Psoas muscle (tissue), 8 donors: ENCODE measurements at places on chromosomes 7 and 10. TPM values are rescaled to one million over a fixed set of nuclear protein-coding genes. Genes with fewer than 3 reads are reported as not detected.
A peak's percentile ranks its signal among the peaks of the same experiment; 100 is the strongest.

GRCh38 chr10:62689712-62690111 lies 114.8 kb upstream of the ADO start:
- H3K27me3 ChIP-seq, result no peaks in the 10 kb centered on the region
- H3K36me3 ChIP-seq, result no peaks in the 10 kb centered on the region
- H3K27ac ChIP-seq, result no peak overlapping the region

- no peak for DNase-seq
- H3K36me3 ChIP-seq, result peaks cover 63% of the 10 kb centered on the region
- H3K4me3 ChIP-seq, result no peak overlapping the region
- H3K4me1 ChIP-seq, result peaks cover 20% of the 10 kb centered on the region
- H3K27ac ChIP-seq, result no peak overlapping the region
These were observed 37.0 kb downstream of the AGAP3 start for GRCh38 chr7:151123158-151123821.

- H3K27me3 ChIP-seq, result no peaks in the 10 kb centered on the region
- no peaks in the 10 kb centered on the region for H3K36me3 ChIP-seq
These were observed 29.4 kb upstream of the C10orf71 start for GRCh38 chr10:49269523-49269922.

DNA sequence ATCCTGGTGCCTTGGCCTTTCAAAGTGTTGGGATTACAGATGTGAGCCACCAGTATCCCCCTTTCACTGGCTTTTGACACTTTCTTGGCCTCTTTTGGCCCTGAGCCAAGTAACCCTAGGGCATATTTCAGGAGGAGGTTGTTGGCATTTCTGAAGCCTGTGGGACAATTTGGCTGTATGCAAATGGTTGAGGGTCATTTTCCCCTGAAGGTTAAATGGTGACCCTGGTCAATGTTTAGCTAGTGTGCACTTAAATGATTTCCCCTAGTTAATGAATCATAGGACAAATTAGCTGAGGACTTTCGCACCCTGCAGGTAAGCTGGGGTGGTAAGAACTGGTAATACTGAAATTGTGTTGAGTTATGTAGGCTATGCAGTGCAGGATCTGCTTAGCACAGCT lies 660.5 kb downstream of the LRMDA start:
- H3K36me3 ChIP-seq, result no peaks in the 10 kb centered on the region
- peaks cover 8% of the 10 kb centered on the region for H3K4me1 ChIP-seq
- no peak overlapping the region for H3K4me3 ChIP-seq
- no peak overlapping the region for H3K27ac ChIP-seq

- H3K27ac ChIP-seq, result no peak overlapping the region
- H3K4me1 ChIP-seq, result no peaks in the 10 kb centered on the region
- H3K36me3 ChIP-seq, result no peaks in the 10 kb centered on the region
- no peak overlapping the region for H3K4me3 ChIP-seq
These were observed 74.2 kb downstream of the CUL2 start for GRCh38 chr10:35015843-35016408.

Gene PRTFDC1
- 0.84 TPM for total RNA-seq

Gene AKR1C8
- total RNA-seq, result not detected

DNA sequence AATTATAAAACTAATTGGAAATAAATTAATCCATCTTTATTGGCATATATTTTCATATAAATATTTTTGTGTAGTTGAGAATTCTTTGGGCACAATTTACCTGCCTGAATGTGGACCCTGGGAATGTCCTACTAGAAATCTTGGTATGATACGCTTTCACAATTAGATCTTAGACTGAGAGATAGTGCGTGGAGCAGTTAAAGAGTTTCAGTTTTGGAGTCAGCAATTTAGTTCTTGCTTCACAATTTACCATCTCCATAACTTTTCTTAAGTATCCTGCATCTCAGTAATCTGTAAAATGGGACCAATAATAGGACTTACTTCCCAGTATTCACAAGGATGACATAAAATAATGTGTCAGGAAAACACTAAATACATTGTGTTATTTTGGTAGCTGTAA lies 2.0 kb downstream of the MTPN start:
- no peak overlapping the region for H3K27ac ChIP-seq
- peaks cover 50% of the 10 kb centered on the region for H3K4me1 ChIP-seq
- H3K4me3 ChIP-seq, result peak overlapping the region; percentile 93
- peaks cover 13% of the 10 kb centered on the region for H3K36me3 ChIP-seq
- H3K27me3 ChIP-seq, result no peaks in the 10 kb centered on the region

Gene FRMD4A
- 6.2 TPM for total RNA-seq

Gene SPAM1
- total RNA-seq, result not detected

DNA sequence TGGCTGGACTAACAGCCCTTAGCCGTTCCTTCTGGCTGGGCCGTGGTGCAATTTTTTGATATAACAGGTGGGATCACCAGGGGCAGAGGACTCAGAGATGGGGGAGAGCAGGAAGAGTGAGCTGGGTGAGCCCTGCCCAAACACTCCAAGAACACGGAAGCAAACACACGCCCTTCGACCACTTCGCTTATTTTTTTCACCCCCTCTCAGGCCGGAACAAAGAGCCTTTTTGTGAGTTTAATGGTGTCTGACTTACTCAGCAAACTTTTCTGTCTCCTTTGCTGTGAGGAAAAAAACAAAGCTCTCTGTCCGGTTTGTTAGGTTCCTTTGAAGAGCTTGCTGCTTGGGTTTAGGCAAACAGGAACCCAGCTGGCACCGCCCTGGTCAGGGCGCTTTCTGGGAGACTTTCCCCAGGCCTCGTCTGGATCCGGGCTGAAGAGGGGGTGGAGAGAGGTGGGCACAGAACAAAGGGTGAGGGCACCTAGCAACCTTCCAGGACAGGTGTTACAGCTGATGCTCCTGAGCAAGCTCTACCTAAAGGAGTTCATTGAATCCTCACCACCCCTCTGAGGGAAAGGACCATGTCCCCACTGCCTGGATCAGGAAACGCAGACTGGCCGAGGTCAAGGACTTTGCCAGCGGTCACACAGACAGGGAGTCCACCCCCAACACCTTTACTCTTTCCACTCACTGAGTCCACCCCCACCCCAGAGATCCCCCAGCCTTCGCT lies 23.3 kb downstream of the CALML3 start:
- DNase-seq, result peak; percentile 9
- H3K4me3 ChIP-seq, result peak overlapping the region; percentile 36
- H3K27me3 ChIP-seq, result no peaks in the 10 kb centered on the region
- H3K36me3 ChIP-seq, result no peaks in the 10 kb centered on the region

DNA sequence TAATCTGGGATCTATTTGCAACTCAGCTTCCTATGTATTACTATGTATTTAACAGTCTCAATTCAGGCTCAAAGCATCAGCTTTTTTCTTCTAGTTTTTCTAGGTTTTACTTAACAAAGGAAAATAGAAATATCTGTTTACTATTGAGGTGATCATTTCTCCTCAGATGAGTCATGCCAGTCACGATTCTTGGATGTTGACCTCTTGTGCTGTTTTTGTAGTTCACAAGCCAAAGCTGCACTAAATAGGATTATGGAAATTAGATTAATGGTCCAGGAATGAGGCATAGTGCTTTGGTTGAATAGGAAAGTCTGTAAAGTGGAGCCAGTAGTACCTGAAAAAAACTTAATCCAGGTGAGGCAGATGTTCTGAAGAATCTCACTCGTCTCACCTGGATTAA lies 198.3 kb upstream of the KAT6B start:
- no peak overlapping the region for H3K4me3 ChIP-seq
- no peak overlapping the region for H3K27ac ChIP-seq
- no peaks in the 10 kb centered on the region for H3K27me3 ChIP-seq
- DNase-seq, result no peak
- H3K36me3 ChIP-seq, result no peaks in the 10 kb centered on the region
- H3K4me1 ChIP-seq, result no peaks in the 10 kb centered on the region

Gene NUTM2E
- total RNA-seq, result not detected

DNA sequence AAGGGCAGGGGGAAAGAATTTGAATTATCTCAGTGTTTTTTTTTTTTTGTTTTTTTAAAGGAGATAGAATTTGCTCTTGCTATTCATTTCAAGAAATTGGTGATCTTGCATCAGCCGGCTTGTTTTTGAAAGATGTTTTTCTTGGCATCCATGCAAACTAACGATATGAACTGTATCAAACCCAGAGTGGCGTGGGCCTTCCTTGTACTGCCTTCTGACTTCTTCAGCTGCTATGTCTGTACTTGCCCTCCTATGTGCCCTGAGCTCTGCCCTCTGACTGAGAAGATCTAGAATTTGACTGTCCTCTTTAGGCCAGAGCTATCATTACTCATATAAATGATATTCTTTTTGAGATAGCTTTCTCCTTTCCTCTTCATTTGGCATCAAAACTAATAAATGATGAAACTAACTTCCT lies 183.1 kb downstream of the EXOC4 start:
- H3K4me1 ChIP-seq, result peaks cover 6% of the 10 kb centered on the region
- H3K36me3 ChIP-seq, result no peaks in the 10 kb centered on the region
- no peak overlapping the region for H3K4me3 ChIP-seq
- DNase-seq, result no peak

GRCh38 chr7:48887500-48887899 lies 36.8 kb upstream of the CDC14C start:
- DNase-seq, result peak; percentile 23
- H3K4me1 ChIP-seq, result no peaks in the 10 kb centered on the region
- no peaks in the 10 kb centered on the region for H3K27me3 ChIP-seq
- no peaks in the 10 kb centered on the region for H3K36me3 ChIP-seq
- no peak overlapping the region for H3K27ac ChIP-seq

- H3K27ac ChIP-seq, result no peak overlapping the region
- DNase-seq, result no peak
- no peak overlapping the region for H3K4me3 ChIP-seq
- no peaks in the 10 kb centered on the region for H3K36me3 ChIP-seq
These were observed 145.8 kb upstream of the LRRN3 start for GRCh38 chr7:110944966-110945644.

GRCh38 chr10:3684891-3685290 lies 100.1 kb downstream of the KLF6 start:
- H3K27me3 ChIP-seq, result no peaks in the 10 kb centered on the region
- no peaks in the 10 kb centered on the region for H3K4me1 ChIP-seq
- H3K27ac ChIP-seq, result no peak overlapping the region
- no peaks in the 10 kb centered on the region for H3K36me3 ChIP-seq

- H3K27me3 ChIP-seq, result no peaks in the 10 kb centered on the region
- H3K36me3 ChIP-seq, result no peaks in the 10 kb centered on the region
- no peak overlapping the region for H3K4me3 ChIP-seq
- no peak for DNase-seq
- H3K27ac ChIP-seq, result no peak overlapping the region
These were observed 6.5 kb upstream of the SNX10 start for GRCh38 chr7:26284995-26285632.

GRCh38 chr7:39688611-39689480 lies 65.5 kb downstream of the RALA start:
- H3K27me3 ChIP-seq, result no peaks in the 10 kb centered on the region
- H3K27ac ChIP-seq, result no peak overlapping the region
- H3K4me3 ChIP-seq, result no peak overlapping the region
- no peak for DNase-seq
- no peaks in the 10 kb centered on the region for H3K4me1 ChIP-seq

- no peak overlapping the region for H3K27ac ChIP-seq
- no peaks in the 10 kb centered on the region for H3K36me3 ChIP-seq
- no peaks in the 10 kb centered on the region for H3K4me1 ChIP-seq
- H3K4me3 ChIP-seq, result no peak overlapping the region
- no peak for DNase-seq
These were observed 242.6 kb downstream of the DNAJB6 start for GRCh38 chr7:157579425-157579824.

Gene CTAGE8
- 0.15 TPM for total RNA-seq

Gene MYO3A
- not detected for total RNA-seq

Gene EGFR
- total RNA-seq, result 39.7 TPM

DNA sequence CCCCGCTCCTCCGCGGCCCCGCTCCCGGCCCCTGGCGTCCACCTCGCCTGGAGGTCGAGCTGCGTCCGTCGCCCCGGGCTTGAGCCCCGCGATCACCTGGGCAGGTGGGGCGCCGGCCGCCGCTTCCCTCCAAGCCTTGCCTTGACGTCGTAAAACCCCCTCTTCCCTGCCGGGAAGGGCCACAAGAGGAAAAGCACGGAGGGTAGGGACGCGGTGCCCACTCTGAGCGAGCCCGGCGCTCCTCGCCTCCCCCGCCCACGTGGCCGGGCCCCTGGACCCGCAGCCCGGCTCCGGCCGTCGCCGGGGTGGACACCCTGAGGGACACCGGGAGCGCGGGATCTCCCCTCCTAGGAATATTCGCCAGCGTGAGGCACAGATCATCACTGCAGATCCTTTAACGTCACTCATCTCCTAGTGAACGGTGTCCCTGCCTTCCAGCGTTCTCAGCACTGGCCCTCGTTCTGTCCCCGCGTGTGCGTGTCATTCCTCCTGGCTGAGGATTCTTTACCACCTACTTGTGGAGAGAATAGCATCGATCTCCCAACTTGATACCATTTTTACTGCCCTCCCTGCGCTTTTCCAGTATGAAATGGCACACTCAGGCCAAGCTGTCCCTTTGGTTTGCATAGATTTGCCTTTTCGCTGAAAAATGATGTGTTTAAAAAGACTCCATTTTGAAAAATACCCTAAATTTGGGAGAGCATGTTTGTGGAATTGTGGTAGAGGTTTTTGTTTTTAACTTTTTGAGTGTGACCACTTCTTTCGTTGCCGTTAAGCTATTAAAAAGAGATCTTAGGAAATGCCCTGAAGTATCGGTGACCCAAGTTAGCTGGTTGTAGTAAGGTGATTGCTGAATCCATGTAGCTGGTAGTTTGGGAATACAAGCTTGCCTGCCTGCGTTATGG lies 649 bp downstream of the ACTR3B start:
- peaks cover 17% of the 10 kb centered on the region for H3K4me1 ChIP-seq
- DNase-seq, result peak; percentile 44
- no peaks in the 10 kb centered on the region for H3K36me3 ChIP-seq
- peak overlapping the region; percentile 96 for H3K27ac ChIP-seq
- H3K27me3 ChIP-seq, result no peaks in the 10 kb centered on the region

- H3K27me3 ChIP-seq, result no peaks in the 10 kb centered on the region
- H3K27ac ChIP-seq, result no peak overlapping the region
- H3K4me1 ChIP-seq, result no peaks in the 10 kb centered on the region
- no peaks in the 10 kb centered on the region for H3K36me3 ChIP-seq
- DNase-seq, result no peak
- H3K4me3 ChIP-seq, result no peak overlapping the region
These were observed 1187.9 kb downstream of the REEP3 start for GRCh38 chr10:64708884-64709681.

DNA sequence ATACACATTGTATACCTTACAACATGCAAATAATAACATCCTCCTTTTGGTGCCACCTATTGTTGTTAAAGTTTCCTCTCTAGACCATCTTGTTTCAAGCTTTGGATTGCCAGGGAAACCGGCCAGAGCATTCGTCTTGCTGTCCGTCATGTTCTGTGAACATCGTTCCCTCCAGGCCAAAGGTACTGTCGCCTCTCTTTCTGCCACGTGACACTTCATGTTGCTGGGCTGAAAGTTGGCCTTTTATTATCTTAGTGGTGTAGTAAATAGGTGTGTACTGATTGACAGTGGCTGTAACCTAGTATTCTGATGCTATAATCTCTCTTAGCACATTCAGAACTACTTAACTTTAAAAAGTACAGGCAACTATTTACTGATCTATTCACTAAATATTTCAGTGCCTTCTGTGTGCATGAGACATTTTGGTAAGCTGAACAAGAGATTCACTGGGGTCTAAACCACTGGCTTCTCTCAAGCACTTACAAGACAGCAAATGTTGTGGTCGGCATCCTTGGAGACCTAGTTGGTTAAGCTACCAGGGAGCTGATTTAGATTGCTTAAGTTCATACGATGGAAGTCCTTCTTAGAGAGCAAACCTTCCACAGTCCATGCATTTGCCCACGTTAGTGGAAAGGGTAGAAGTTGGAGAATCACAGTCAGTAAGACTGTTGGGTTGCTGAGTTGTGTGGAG lies 52.4 kb downstream of the SHH start:
- peaks cover 20% of the 10 kb centered on the region for H3K4me1 ChIP-seq
- H3K27me3 ChIP-seq, result no peaks in the 10 kb centered on the region
- no peak overlapping the region for H3K4me3 ChIP-seq
